ENCODE measurements at places on chromosomes 16 and 17.

- no peak for DNase-seq
Measured at GRCh38 chr17:5226940-5227878, 7.5 kb downstream of the SCIMP start.

DNA sequence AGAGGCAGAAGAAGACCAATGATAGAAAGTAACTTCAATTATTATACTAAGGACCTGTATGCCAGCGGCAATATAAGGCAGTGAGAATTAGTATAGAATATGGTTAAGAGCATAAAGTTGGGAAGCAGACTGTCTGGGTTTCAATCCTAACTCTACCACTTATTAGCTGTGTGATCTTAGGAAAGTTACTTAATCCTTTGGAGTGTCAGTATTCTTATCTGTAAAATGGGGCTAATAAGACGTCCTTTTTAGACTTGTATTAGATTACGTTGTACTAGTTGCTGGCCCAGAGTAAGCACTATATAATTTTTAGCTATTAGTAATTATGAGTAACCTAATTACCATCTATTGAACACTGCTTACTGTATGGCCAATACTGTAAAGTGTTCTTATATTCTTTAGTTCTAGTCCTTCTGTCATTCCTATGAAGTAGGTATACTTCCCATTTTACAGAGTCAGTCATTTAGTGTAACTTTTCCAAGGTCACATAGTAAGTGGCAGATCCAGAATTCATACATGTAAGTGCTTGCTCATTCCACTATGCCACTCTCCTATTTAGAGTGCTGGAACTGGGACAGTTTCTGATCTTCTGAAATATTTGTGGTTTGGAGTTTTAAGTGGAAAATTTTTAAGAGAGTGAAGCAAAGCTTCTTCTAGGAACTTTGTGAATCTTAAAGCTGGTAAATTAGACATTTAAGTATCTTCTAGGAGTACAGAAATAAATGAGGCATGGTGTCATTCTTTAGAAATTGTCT, 22.5 kb downstream of the HEATR9 start:
- DNase-seq, result no peak

- no peak for DNase-seq
Measured at GRCh38 chr17:17638467-17638866, 42.8 kb upstream of the RAI1 start.

GRCh38 chr16:17108596-17108995, 362.2 kb downstream of the XYLT1 start:
- DNase-seq, result no peak

- DNase-seq, result no peak
Measured at GRCh38 chr16:23152386-23153178, 3.3 kb upstream of the USP31 start.

GRCh38 chr17:72465191-72466024, 344.6 kb downstream of the SOX9 start:
- DNase-seq, result no peak

- no peak for DNase-seq
Measured at GRCh38 chr17:48351911-48352332, 78.1 kb downstream of the SKAP1 start.

GRCh38 chr17:42429726-42430447, 6.8 kb upstream of the CAVIN1 start:
- no peak for DNase-seq

- no peak for DNase-seq
Measured at GRCh38 chr17:51372345-51373004, 112.1 kb downstream of the UTP18 start.

DNA sequence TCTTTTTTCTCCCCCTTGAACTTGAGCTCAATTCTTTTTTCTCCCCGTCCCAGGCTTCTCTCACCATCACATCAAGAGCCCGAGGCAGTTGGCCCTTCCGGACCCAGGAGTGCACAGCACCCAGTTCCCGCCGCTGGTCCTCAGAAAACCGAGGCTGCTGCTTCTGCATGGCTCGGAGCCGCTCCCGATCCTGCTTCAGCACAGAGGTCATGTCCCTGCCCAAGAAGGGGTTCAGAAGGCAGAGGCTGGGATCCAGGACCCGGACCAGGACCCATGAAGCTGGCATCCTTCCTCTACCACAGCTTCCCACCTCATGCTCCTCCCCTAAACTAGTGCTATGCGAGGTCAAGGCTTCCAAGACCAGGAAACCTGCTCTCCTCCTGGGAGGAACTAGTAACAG, 10.5 kb downstream of the PER1 start:
- no peak for DNase-seq

- DNase-seq, result no peak
Measured at GRCh38 chr17:50842506-50843149, 7.2 kb downstream of the WFIKKN2 start.

DNA sequence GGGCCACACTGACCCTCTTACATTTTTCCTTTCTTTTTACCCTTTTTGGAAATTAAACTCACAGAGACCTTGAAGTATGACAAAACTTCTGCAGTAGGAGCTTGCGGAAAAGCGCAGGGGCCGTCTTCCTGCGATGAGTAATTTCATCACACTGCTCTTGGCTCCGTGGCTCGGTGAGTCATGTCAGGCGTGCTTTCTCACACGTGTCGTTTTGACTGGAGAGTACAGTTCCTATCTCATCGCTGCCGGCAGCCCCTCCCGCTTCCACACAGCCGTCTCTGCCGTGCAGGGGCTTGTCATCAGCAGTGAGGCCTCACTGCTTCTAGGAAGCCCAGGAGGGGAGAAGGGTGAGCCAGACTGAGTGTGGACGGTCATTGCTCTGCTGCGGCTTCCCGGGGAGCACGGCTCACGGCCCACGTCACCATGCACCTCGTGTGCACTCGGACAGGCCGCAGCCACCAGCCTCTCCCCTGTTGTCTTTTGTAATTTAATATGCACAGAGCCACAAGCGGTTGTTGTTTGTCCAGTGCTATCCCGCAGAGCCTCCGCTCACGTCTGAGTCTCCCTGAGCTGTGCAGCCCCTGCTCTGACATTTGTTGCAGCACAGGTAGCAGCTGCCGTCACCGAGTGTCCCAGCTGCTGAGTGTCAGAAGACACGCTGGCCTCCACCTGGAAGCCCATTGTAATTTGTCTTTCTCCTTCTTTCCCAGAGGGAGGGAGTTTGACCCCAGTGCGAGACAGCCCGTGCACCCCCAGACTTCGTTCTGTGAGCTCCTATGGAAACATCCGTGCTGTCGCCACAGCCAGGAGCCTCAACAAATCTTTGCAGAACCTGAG, 99.4 kb upstream of the CHMP6 start:
- peak; percentile 87 for DNase-seq

GRCh38 chr17:80945736-80946135, 45.9 kb upstream of the CHMP6 start:
- DNase-seq, result no peak

- no peak for DNase-seq
Measured at GRCh38 chr16:85550953-85551924, 61.9 kb upstream of the GSE1 start.

DNA sequence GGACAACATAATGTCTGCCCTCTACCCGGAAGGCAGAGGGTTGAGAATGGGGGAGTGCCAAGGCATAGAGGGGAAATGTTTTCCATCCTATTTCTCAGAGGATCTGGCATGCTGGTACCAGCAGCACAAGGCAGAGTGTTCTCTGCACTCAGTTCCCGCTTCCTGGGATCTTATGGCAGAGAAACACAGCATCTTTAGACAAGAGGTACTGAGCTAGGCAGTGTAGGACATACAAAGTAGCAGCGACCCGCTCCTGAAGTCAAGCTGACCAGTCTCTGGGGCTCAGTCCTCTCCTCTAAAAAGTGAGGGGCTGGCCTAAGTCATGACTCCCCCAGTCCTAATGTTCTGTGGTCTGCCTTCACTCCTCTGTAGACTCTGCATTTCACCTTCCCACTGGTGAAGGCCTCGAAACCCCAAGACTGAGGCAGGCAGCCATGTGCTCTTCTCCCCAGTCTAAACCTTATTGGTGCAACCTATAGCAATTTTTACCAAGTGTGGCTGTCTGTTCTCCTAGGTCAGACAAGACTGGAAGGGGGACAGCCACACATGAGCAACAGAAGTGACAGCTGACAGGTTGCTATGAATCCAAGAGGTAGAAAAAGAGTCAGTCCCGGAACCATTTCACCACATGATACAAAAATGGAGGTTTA, 11.3 kb upstream of the TSPOAP1 start:
- DNase-seq, result no peak

DNA sequence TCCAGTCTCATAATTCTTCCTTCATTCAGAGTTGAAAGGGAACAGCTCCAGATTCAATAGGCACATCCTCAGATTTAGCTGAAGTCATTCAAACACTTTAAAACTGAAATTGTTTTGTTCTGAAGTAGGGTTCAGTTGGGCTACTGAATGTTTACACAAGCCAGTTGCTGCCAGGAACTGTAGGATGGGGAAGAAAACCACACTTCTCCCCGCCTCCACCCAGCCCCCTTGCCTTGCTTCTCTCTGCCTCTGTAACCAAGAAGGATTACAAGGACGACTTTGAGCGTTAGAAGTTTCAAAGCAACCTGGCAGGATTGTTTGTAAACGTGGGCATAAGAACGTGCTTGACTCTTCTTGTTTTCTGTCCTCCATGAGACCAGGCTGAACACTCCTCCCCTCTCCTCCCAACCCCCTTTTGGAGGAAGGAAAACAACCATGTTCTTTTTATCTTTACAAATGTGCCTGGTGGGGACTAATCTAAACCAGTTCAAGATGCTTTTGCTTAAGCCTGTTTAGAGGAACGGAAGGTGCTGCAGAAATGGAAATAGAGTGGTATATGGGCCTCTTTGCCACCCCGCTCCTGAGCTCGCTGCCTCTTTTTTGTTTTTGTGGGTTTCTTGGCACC, 287.9 kb downstream of the FTO start:
- no peak for DNase-seq

DNA sequence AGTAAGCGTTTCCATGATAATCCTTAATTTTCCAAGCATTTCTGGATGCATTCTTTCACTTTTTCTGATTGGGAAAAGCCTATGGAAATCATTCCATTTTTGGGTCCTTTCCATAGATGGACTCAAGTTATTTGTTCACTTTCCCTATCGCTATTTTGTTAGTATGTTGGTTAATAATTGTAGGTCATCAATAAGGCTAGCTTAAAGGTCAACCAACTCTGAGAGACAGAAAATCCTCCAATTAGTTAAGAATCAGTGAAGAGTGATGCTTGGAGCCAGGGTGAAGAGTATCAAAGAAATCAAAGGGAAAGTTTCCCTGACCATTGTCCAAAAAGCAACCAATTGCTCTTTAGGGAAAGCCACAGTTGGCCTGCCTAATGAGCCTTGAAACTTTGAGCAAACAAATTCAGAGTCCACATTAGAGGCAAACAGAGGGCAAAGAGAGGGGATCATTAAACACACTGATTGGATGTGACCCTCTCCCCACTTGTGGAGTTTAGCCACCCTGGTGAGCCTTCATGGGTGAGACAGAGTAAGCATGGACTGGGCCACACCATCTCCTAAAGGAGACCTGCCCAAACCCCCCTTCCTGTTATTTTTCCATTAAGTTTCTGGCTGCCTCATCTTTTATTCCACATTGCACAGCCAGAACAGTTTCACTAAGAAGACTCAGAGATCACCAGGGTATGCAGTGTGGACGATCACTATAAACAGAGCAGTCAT, 133.4 kb upstream of the DYNLRB2 start:
- no peak for DNase-seq

DNA sequence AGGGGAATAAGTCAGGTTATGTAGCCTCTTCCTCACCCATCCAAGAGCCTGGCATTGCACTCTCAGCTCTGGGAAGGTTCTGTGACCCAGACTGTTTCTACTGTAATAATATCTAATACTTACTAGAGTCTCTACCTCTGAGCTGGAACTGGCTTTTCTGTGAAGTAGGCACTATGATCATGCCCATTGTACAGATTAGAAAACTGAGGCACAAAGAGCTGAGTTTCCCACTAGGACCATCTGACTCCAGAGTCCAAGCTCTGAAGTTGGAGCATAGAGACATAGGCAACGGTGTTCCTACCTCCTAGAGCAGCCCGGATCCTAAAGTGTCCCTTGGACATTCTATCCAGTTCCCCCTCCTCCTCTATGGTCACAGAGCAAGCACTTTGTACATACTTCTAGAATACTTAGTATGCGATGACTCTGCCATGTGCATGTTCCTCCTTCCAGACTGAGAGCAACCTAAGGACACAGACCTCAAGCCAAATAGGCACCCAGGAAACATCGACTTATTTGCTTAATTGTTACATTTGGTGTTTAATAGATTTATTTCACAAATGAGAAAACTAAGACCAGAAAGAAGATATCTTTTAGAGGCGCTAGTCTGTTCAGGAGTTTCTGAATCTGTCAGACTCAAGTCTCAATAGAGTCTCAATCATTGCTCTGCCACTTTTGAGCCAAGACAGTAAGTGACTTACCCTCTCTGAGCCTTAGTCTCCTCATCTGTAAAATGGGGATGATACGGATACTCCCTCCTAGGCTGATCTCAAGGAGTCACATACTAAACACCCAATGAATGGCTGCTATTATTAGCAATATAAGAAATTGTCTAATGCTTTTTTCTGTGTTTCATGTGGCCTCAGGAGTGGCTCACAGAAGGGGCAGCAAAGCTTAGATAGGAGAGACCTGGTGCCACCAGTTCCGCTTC, 3.6 kb downstream of the CLEC19A start:
- DNase-seq, result no peak

GRCh38 chr17:82943339-82943738, 103.5 kb upstream of the ZNF750 start:
- DNase-seq, result no peak

GRCh38 chr17:66950886-66951604, 13.5 kb upstream of the CACNG4 start:
- no peak for DNase-seq

DNA sequence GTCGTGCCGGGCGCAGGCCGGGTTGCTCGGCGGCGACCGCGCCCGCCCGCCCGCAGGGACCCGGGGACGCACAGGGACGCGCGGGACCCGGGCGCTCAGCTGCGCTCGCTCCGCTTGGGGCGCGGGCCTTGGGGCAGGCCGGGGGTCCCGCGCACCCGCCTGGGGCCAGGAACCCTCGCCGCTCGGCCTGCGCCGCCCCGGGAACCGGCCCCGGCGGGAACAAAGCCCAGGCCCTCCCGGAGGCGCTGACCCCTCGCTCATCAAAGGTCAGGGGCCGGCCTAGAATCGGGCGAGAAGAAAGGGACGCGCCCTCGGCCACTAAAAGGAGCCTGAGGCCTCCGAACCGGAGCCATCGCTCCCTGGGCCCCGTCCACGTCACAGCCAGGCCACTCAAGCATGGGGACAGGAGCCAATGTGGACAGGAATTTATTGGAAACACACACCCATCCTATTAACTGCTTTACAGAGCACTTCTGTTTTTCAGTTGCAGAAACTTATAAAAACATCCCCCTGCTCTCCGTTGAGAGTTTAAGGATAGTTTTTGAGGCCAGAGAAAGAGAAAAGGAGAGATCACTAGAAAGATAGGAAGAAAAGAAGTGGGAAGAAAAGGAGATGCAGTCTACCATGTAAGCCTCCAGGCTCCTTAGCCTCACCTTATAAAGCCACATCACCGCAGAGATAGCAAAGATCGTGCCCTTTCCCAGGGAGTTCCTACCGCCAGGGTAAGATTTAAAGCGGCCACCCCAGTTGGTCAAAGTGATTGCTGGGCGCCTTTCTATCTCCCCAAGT, 558 bp upstream of the ZFHX3 start:
- DNase-seq, result no peak

GRCh38 chr16:77306075-77306474, 106.9 kb downstream of the SYCE1L start:
- no peak for DNase-seq

Data from stimulated activated CD4-positive, alpha-beta T cell treated with anti-CD3 and anti-CD28 coated beads, TNF-alpha, amount 100 ng/mL, for 4 hours (primary cell).